ENCODE measurements at places on chromosomes 13 and 19.

- DNase-seq, result no peak
These were observed 2.1 kb downstream of the SIAH3 start for GRCh38 chr13:45849408-45849807.

DNA sequence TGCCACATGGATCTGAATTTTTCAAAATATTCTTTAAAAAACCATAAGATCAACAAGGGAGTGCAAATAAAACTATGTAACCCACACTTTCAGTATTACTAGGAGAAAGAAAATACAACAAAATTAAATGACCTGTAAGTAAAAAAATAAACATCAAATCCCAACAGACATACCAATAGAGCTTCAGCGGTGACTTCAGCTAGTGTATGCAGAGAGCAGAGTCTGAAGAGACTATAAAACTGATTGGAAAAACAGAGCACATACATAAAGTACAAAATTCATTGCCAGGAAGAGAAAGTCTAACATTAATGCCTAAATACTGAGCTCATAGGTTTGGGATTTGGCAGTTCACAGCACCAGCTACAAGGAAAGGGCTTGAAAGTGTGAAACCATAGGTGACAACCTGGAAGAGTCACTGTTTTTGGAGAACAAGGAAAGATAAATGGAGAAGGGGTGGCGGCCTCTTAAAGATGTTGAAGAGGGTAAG is 291.1 kb downstream of the LMO7 start:
- no peak for DNase-seq

DNA sequence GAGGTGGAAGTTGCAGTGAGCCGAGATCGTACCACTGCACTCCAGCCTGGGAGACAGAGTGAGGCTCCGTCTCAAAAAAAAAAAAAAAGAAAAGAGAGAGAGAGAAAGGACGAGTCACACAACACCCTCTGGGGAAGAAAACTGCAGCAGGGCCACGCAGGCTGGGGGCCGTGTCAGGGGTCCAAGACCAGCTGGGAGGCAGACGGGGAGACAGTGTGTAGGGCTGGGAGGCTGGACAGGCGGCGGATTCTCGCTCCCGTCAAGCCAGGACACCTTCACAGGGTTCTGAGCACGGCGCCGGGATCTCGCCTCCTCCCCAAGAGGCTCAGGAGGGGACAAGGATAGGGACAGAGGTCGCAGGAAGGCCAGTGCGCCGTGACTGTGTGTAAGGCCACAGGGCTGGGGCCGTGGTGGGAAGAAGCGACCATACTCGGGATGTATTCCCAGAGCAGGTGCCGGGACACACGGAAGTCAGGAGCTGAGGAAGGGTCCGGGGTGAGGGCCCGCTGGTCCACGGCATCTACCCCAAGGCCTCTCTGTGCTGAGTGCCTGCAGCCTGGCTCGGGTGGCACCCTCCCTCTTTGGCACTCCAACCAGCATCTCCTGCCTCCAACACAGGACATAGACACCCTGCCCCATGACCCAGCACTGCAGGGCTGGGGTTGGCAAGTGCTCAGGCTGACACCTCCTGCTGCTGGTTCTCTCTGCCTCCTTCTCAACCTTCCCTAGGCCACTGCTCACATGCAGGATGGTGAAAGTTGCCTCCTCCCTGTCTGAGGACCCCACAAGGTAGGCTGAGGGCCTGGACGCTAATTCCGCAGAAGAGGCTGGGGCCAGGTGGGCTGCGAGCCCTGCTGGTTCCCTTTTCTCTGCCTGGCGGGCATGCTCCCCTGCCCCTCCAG is 21.2 kb downstream of the ZNF787 start:
- DNase-seq, result no peak

- DNase-seq, result no peak
These were observed 552.0 kb downstream of the RFC3 start for GRCh38 chr13:34369931-34370330.

- DNase-seq, result no peak
These were observed 559 bp upstream of the RPL21 start for GRCh38 chr13:27250833-27251165.

DNA sequence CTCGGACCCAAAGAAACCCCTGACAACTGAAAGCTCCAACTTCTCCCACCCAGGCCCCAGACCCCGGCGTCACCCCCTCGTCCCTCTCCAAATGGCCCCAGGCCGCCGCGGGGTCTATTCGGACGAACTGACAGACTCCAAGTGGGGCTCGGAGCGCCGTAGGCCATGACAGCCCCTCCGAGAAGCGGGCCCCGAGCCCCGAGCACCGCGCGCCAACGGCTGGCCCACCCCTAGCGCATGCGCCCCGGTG is 360 bp downstream of the DDX39A start:
- DNase-seq, result no peak

DNA sequence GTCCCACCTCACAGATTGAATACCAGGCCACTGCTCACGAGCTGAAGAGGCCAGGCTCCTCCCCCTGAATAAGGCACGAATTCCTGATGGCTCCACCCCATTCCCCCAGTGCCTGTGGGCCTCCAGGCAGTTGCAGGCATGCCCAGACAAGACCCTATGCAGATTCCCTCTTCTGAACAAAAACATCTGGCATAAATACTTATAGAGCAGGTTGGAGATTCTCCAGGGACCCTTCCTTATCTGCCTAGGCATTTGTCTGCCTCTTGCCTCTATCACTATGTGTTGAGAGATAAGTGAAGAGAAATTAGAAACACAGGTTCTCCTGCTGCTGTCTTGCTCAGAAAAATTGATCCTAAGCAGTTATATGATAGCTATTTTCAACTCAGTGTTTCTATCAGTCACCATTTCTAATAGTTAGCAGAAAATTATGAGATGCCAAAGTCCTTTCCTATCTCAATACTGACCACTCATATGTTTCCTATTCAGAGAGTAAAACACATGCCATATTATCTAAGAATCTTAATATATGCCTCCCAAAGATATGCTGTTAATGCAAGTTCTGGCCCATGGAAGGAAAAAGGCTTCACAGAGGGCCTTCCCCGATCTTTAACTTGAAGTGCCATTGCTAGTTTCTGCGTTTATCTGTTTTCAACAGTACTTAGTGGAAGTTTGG is 364.0 kb downstream of the KCTD12 start:
- no peak for DNase-seq

- no peak for DNase-seq
These were observed 224.2 kb downstream of the RGCC start for GRCh38 chr13:41681587-41681986.

DNA sequence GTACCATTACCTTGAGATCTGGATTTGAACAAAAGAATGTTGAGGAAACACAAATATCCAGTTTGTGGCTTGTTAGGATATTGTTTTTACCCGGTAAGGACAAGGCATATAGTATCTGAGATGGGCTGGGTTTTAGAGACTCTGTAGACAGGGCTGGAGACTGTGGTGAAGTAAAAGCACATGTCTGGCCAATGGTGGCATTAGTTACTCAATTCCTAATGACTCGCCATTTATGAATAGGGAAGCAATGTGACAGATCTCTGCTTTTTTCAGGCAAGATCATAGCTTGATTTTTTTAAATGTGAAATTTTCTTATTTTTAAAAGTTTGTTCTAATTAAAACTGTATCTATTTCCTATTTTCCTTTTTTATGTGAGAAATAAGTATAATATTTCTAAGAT is 371.1 kb upstream of the SPRY2 start:
- DNase-seq, result no peak

GRCh38 chr19:3270902-3271301 is 46.4 kb downstream of the CELF5 start:
- DNase-seq, result no peak

DNA sequence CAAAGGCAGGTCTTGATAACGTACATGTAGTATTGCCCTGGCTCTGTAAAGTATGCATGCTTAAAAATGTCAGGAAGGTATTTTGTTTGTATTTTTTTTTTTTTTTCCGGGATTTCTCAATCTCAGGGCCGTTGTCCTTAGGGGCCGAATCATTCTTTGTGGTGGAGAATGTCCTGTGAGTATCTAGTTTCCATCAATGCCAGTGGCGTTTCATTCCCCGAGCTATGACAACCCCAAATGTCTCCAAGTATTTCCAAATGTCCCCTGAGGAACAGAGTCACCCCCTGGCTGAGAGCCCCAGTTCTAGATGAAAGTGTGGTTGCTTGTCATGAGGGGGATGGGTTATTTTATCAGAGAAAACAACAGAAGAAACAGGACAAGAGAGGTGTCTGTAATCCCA is 68.7 kb downstream of the ACSBG2 start:
- DNase-seq, result no peak

DNA sequence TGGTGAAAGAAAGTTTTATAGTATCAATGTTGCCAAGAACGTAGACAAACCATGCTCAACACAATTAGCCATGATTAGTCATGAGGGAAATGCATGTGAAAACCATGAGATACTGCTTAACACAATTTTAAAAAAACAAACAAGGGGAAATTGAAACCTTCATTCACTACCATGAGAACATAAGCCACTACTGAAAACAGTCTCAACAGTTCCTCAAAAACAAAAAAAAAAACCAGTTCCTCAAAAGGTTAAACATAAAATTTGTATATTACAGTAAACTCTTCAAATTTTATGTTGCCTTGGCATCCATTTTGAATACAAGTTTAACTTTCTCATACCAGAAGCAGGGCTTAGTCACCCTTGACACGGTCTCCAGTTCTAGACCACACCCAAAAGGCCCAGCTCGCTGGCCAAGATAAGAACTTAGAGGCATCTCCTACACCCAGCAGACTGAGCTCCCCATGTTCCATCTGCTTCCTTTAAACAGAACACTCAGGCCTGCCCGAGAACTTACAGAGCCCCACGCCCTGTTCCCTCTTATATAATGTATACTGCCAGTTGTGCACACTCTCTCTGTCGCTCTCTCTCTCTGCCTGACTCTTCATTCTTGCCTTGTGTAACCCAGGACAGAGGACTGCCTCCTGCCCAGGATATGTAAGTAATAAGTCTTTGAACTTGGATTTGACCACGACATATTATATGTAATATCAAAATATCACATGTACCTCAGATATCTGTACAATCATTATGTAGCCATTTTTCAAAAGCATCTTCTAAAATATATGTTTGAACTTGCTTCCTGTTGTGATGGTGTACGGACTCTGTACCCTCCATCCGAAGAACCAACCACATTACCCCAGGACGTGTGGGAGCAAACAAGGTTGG is 67.4 kb downstream of the STK24 start:
- no peak for DNase-seq

DNA sequence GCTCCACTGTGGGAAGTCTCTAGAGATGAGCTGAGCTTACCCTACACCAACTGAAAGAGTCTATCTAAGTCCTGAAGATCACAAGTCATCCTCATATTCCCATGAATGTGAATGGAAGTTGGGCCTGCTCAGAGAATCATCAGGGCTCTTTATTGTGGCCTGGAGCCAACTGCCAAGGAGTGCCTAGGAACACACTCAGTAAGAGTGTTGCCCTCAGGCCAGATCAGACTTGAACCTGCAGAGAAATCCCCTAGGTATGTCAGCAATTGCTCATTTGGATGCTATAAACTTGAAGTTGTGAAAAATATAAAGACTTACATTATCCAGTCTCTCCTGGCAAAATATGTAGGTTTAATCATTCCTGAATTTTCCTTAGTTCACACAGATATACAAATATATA is 1070.2 kb downstream of the EFNB2 start:
- no peak for DNase-seq

- DNase-seq, result no peak
These were observed 8.2 kb downstream of the LAIR1 start for GRCh38 chr19:54356444-54357056.

- DNase-seq, result no peak
These were observed 777.0 kb upstream of the SLITRK1 start for GRCh38 chr13:84659359-84659661.

DNA sequence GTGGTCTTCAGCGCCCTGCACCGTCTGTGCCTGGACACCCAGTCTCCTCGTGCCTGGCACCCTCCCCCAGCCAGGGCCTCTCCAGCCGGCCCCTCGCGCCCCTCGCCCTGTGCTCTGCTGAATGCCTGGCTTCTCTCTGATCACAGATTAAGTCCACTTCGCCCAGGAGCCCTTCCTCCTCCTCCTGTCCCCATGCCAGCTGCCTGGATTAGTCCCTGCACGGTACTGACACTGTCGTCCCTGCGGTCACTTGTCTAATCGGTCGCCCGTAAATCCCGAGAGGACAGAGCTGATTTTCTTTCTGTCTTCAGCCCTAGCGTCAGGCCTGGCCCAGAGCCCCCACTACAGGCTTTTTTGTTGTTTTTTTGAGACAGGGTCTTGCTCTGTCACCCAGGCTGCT is 6.6 kb downstream of the THOP1 start:
- DNase-seq, result no peak

- no peak for DNase-seq
These were observed 44.3 kb downstream of the MUC16 start for GRCh38 chr19:8965887-8966286.

GRCh38 chr19:7069042-7069903 is at the start of gene ZNF557:
TSS of gene ZNF557 (plus strand) at chr19:7069703. CDS start at chr19:7075075, 5,372 bp downstream.
- DNase-seq, result peak; percentile 46

GRCh38 chr13:37109051-37109678 is 3.7 kb upstream of the CSNK1A1L start:
- no peak for DNase-seq

DNA sequence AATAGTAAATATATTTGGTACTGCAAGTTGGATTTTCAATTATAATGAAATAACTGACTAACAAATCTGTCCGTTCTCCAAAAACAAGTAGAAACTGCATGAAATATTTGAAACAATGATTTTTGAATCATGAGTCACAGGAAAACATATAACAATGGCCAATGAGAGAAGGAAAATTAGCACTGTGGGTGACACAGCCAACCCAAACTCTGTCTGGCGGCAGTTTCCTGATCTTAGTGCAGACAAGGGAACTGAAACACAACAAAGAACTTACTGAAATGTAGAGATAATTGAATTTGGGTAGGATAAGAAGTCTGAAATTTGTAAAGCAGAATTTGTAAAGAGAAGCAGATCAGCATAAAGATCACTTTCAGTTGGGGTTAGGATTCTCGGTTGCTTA is 2743.3 kb upstream of the PCDH20 start:
- no peak for DNase-seq

- no peak for DNase-seq
These were observed 32.9 kb downstream of the ZNF701 start for GRCh38 chr19:52602941-52603340.

GRCh38 chr13:112250788-112251445 is 125.2 kb upstream of the SPACA7 start:
- DNase-seq, result no peak

DNA sequence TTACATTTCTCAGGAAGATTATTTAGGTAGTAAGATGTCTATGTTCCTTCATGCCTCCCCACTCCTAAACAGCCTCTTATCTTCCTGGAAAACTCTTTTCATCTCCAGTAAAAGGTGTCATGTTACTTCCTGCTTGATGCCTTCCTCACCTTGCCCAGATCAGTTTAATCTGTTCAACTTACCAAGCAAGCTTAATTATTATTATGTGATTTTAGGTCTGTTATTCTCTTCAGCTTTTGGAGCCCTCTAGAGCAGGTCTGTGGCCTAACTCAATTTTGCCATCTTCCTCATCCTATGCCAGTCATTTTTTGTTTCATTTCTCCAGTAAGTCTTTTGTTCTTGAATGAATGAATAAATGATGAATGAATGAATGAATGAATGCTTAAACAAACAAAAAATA is 528.4 kb downstream of the DCT start:
- DNase-seq, result no peak

GRCh38 chr19:50315773-50316448 is 13.3 kb downstream of the KCNC3 start:
- no peak for DNase-seq

- DNase-seq, result no peak
These were observed 368.0 kb upstream of the SGCG start for GRCh38 chr13:22812793-22813192.

Measured in NCI-H187 treated with DMSO at 0.1 percent for 48 hours (cell line).